Aorta (tissue), 5 donors: ENCODE measurements at places on chromosomes 12 and 14. TPM values are rescaled to one million over a fixed set of nuclear protein-coding genes. Genes with fewer than 3 reads are reported as not detected.

DNA sequence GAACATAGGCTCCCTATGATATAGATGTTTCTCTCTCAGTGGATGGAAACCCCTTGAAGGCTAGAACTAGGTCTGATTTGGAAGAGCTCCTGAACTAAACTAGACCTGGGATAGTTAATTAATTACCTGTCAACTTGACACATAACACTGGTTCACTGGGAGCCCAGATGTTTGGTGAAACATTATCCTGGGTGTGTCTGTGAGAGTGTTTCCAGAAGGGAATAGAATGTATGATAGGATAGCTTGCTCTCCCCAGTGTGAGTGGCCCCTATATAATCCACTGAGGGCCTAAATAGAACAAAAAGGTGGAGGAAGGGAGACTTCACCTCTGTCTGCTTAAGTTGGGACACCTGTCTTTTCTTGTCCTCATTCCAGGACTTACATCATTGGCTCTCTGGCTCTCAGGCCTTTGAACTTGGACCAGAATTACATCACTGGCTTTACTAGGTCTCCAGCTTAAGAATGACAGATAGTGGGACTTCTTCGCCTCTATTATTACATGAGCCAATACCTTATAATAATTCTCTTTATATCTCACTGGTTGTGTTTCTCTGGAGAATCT lies 194.1 kb downstream of the KTN1 start:
- DNase-seq: no peak

KRT3 gene
- total RNA-seq: not detected

DNA sequence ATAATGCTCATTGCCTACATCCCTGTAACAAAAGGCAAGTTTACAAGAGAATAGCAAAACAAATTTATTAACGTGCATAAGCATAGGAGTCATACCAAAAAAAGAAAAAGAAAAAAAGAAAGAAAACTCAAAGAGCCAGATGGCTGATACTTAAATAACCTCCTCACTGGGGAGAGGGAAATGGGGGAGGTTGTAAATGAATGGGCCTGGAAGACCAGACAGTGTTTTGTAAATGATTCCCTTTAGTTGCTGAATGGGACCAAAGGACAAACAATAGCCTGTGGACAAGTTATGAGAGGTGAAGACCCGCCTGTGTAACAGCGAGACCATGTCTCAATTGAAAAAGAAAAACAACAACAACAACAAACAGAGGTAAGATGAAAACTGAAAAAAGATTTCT lies 35.3 kb downstream of the CAPS2 start:
- DNase-seq: no peak

- no peak for DNase-seq
These were observed 154.5 kb downstream of the EGLN3 start for GRCh38 chr14:33796356-33796755.

MYO1H gene
- not detected for total RNA-seq

SLCO1B1 gene
- total RNA-seq: not detected

GZMB gene
- 1.6 TPM for total RNA-seq

GRCh38 chr14:103561381-103562178 lies 877 bp downstream of the BAG5 start:
- no peak for DNase-seq

- no peak for DNase-seq
These were observed 70.9 kb downstream of the PIK3C2G start for GRCh38 chr12:18332173-18332572.

KLRG1 gene
- 4.5 TPM for total RNA-seq

GRCh38 chr12:22812531-22812930 lies 187.6 kb downstream of the ETNK1 start:
- DNase-seq: no peak

FAM90A1 gene
- 0.32 TPM for total RNA-seq

- DNase-seq: no peak
These were observed 222.7 kb upstream of the PLXNC1 start for GRCh38 chr12:93925585-93926205.

KLRC1 gene
- total RNA-seq: 1.0 TPM

DNA sequence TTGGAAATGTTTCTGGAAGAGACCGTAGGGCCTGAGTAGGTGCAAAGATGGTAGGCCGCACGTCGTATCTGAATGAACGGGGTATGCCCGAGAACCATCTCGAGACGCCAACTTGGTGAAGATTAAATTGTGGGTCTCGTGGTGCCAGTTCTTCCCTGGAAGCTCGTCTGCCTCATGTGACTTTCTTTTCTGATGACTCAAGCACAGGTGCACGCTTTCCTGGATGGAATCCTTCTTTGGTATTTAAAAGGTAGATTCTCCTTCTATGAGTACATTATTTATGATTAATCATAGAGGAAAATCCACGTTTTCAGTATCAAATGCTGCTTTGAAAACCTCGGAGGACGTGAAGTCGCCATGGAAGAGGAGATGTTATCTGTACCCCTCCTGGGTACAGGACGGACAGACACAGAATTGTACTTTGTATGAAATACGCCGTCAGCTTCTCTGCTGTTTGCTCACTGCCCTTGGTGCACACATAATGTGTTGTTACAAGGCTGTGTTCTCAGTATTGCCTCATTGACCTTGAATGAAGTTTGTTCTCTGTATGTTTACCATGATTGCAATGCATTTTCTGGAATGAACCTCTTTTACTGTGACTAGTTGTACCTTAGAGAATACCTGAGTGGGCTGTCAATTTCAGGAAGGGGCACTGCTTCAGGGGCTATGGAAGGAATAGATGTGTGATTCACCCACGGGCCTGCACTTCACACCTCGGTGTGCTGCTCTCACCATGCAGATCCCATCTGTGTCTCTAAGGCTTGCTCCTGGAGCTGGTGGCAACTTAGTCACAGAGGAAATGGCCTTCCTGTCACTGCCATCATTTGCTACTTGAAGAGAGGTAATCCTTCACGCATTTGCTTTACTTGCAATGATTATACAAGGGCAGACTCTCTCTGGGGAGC lies 137.3 kb upstream of the RTL1 start:
- DNase-seq: no peak

DNA sequence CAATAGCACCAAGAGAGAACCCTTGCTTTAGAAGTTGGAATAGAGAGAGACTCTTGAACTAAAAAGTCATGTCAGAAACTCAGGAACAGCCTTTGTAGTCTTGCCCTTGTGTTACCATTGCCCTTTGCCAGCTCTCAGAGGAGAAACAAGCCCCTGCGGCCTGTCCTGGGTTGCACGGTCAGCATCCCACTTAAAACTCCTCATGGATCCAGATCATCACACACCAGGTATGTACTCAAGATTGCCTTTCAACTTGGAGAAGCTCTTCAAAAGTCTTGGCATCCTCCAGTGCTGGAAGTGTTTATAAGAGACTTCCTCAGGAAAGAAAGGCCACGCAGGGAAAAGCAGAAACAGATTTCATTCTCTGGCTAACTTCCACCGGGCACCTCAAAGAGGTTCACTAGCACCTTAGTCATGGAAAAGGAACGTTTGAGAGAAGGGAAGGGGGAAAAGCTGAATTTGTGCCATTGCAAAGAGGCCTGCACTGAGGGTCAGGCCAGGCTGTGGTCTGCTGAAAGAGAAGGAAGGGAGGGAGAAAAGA lies 594.2 kb downstream of the MED13L start:
- no peak for DNase-seq

DNA sequence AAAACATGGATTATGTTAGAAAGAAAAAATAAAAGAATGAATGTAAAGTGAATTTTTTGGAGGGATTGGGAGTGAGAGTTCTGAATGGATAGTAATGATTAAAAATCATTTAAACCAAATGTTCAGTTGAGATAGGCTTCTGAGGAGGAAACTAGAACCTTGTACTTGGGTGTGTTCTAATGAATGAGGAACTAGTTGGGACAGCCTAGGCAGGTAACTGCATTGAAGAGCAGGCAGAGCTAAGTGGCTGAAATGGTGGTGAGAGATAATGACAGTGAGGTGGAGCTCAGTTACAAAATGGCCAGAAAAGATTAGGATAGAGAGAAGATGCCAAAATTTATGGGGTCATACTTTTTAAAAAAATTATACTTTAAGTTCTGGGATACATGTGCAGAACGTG lies 132.9 kb downstream of the ATP23 start:
- DNase-seq: no peak

PNN gene
- total RNA-seq: 53.2 TPM

CMKLR1 gene
- total RNA-seq: 55.4 TPM

GRCh38 chr14:39912192-39913100 lies 480.2 kb upstream of the FBXO33 start:
- DNase-seq: no peak

PRH2 gene
- not detected for total RNA-seq

ACVRL1 gene
- total RNA-seq: 96.9 TPM

GRCh38 chr12:97639702-97640101 lies 177.1 kb downstream of the RMST start:
- DNase-seq: no peak

DNA sequence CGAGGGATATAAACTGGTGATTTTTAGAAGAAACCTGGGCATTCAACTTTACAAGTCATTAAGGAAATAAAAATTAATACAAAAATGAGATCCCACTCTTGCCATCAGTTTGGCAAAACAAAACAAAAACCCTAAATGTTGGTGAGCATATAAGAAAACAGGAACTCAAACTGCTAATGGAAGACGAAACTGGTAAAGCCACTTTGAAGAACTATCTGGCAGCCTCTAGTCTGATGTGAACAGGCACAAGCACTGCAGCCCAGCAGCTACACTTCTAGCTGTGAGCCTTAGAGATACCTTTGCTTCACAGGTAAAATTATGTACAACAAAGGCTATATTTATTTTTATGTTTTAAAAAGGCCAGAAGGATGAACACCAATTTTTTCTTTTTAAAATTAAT lies 459.6 kb downstream of the ZFP36L1 start:
- no peak for DNase-seq

TDP1 gene
- 13.3 TPM for total RNA-seq

- no peak for DNase-seq
These were observed 10.7 kb upstream of the NEUROD4 start for GRCh38 chr12:55008944-55009585.

DNA sequence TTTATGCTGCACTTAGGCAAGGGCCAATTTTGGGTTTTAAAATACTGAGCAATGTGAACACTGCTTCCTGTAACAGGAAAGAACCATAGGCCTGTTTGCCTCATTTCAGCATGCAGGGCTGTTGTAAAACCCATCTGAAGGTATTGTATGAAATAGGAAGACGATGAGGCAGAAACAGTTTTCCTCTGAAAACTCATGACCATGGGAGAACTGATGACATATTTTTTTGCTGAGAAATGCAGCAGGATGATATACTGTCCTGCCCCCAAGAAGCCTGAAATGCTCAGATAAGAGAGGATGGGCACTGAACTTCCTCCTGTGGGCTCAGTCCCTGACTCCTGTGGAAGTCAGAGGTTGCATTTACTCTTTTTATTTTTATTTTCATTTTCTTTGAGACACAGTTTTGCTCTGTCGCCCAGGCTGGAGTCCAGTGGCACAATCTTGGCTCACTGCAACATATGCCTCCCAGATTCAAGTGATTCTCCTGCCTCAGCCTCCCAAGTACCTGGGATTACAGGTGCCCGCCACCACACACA lies 17.4 kb downstream of the PYGL start:
- DNase-seq: no peak

DNA sequence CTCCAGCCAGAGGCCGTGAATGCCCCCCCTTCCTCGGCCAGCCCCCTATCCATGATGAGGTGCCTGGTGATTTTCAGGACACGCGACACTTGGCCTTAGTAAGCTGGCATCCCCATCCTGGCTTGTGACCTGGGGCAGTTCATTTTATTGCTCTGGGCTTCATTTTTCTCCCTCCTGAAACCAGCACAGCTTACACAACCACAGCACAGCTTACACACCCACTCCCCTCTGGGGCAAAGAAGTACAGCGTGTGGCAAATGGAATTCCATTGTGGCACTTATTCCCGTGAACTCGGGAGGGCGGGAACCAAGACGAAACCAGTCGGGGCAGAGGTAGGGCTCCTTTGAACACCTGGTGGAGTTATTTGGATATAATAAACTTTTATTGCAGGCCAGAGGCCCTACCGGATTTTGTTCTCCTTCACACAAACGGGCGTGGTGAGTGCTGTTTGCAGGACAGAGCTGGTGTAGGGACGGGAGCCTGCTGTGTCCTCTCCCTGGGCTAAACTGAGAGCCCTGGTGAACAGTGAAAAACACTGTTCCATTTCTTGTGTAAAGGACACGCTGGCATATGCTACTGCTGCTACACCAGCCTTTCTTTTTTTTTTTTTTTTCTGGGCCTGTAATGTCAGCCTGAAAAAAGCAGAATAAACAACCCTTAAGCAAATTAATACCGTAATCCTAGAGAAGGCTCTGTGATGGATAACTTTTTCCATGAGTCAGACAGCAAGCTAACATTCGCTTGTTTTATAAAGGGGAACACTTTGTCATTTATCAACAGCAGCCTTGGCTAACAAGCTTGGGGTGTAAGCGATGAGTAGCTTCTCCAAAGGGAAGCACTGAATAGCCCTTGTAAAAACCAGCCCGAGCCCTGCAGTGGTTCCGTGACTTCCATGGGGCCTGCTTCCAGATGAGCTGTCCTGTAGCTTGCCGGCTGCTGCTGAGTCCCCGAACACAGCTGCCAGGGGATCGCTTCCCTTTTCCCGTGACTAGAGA lies 29.3 kb downstream of the CD9 start:
- peak; percentile 88 for DNase-seq

DNA sequence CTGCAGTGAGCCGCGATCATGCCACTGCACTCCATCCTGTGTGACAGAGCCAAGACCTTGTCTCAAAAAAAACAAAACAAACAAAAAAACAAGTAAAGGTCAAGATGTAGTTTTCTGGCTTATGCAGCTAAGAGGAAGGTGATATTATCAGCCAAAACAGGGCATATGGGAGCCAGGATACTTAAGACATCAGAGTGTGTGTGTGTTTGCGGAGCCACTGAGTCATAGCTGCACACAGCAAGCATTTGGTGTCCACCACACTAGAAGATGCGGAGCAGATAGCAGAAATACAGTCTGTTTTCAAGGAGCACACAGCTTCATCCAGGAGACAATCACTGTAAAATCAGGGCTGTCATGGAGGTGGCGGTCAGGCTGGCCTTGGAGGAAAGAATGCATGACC lies 72.6 kb upstream of the REP15 start:
- DNase-seq: no peak

DNA sequence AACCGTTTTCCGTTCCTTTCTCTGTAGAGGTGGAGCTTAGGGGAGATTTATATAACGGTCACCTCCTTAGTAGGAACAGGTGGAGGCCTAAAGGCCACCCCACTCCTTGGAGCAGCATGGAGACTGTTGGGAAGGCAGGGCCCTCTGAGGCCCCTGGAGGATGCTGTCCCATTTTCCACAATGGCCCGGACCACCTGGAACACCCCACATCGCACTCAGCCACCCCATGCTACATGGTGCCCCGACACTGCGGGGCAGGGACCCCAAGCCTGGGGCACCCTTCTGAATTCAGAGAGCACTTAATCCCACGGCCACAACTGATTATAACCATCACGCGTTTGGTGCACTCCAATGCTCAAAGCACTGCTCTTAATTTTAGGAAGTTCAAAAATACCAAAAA lies 41.4 kb downstream of the C14orf132 start:
- peak; percentile 32 for DNase-seq

- no peak for DNase-seq
These were observed 43.1 kb upstream of the DLK1 start for GRCh38 chr14:100683578-100683977.

ESRRB gene
- 0.52 TPM for total RNA-seq

RBP5 gene
- total RNA-seq: 6.3 TPM

- no peak for DNase-seq
These were observed 667.2 kb downstream of the GALC start for GRCh38 chr14:87325741-87326140.

GRCh38 chr12:132856581-132856980 lies 27.9 kb upstream of the GOLGA3 start:
- DNase-seq: no peak

- peak; percentile 11 for DNase-seq
These were observed 17.8 kb downstream of the ANKLE2 start for GRCh38 chr12:132743831-132744230.
